ENCODE measurements at places on chromosomes 4 and X.

GRCh38 chr4:88613417-88613875, 21.2 kb downstream of the HERC3 start:
- DNase-seq, result peak; percentile 8

GRCh38 chr4:111228396-111228795, 605.5 kb upstream of the PITX2 start:
- DNase-seq, result no peak

DNA sequence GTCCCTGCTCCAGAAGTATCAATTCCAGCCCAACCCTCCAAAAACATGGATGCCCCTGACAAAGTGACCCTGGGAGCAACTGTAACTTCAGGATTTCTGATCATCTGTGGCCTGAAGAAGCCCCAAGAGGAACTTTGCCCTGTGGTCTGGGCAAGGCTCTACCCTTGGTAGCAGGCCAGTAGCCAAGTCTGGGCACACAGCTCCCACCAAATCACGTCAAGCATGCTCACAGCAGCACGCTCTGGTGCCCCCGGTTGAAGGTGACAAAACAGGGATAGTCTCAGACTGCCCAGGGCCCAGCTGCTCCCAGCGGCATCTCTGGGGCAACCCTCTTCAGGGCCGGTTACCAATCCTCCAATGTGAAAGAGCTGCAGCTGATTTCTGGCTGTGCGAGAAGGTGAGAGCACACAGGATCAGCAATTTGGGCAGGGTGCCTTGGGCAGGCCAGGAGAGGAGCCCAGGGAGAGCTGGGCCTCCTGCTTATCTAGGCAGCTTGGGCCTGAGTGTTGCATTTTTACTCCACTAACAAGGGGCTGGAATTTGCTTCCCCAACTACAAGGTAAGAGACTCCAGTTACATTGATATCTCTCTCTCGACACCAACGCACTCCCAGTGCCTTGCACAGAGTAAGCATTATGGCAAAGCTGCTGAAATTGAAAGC, 418.1 kb downstream of the BCOR start:
- DNase-seq, result no peak

GRCh38 chrX:1242891-1243402, 25.7 kb upstream of the CSF2RA start:
- peak; percentile 37 for DNase-seq

DNA sequence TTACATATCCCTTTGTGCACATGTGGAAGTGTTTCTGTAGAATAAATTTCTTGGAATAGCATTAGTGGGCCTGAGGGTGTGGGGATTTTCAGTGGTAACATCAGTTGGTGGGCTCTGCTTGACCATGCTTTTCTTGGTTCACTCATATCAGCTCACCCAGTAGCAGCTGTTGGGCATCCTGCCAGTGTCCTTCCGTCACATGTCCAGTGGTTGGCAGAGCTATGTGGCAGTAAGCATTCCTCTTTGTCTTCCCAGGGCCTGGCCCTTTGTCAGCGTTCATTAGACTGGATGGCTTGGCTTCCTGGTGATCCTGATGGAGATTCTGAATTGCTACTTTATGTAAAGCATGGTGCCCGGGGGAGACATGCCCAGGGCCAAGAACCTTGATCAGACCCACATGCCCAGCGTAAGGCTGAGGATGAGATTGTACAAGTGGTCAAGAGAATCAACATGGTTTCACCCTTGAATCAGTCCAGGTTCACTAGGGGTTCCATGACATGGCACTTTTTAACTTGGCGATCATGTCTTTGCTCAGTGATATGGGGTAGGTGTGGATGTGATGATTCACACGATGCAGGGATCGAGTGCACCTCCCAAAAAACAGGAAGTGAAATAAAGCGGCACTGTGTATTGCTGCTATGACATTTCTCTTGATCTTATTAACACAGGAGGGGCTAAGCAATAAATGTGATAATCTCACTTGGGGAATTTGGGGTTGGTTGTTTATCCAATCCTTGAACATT, 72.1 kb upstream of the IGFBP7 start:
- DNase-seq, result no peak

DNA sequence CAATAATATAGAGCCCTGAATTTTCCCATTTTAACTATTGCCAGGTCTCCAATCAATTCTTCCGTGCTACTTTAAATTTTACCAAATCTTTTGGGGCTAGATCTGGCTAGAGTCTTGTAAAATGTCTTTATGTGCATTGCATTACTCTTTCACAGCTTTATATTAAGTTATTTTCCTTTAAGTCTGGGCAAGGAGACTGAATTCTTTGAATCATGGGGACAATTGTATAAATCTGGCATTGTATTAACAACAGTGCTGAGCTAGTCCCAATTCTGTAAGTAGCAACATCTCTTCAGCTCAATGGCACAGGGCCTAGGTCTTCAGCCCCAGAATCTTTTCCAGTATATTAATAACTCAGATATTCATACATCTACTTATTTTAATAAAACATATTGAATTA, 1080.4 kb upstream of the INTU start:
- DNase-seq, result no peak

GRCh38 chrX:29652484-29652883, 562.9 kb upstream of the MAGEB2 start:
- DNase-seq, result no peak

- no peak for DNase-seq
Measured at GRCh38 chr4:42271096-42271495, 118.6 kb upstream of the BEND4 start.

- DNase-seq, result no peak
Measured at GRCh38 chrX:15664487-15665444, at the start of gene CLTRN. Gene CLTRN, minus strand, starts transcription at chrX:15664805. Its CDS starts 30 bp downstream, at chrX:15664775.

- DNase-seq, result no peak
Measured at GRCh38 chr4:123546573-123547060, 150.0 kb downstream of the SPRY1 start.

DNA sequence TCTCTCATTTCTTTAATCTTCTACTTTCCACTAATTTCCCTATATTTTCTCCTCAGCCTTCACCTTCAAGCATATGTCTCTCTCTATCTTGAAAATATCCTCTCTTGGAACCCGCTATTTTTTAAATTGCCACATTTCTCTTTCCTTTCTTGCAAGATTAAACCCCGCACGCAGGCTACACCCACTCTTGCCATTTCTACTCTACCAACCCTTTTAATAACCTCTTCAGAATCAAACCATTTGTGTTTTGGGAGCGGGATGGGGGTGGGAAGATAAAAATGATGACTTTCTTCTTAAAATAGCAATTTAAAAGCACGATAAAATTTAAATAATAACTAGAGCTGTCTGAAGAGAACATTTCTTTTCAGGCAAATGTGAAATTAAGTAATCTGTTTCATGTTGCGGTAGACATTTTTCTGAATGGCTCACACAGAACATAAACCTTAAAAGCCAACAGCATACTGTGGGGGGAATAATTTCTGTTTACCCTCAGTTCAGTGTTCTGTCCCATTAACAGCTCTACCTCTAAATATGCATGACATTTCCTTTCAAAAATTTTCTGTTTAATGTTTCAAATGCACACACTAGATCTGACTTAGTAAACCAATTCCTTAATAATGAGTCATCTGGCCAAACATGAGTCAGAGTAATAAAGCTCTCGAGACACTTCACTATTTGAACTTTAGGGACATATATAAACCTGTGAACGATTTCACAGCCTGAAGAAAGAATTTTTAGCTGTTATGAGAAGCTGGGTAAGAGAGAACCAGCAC, 20.5 kb downstream of the ARSJ start:
- no peak for DNase-seq

DNA sequence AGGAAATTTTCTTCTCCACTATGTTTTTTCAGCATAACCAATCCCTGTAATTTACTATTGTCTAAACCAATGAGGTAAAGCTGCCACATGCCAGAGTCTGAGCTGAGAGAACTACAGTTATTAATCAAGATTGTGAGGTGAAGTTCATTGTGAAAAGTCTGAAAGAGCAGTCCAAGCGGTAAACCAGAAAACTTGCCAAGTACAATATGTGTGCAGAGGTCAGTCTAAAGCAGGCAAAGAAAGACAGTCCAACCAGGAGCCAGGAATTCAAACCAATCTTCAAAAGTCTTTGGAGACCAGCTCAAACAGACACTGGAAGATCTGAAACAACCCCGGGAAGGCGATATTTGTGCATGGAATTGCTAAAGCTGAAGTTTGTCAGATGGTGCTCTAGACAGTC, 229.1 kb upstream of the POU3F4 start:
- DNase-seq, result no peak

DNA sequence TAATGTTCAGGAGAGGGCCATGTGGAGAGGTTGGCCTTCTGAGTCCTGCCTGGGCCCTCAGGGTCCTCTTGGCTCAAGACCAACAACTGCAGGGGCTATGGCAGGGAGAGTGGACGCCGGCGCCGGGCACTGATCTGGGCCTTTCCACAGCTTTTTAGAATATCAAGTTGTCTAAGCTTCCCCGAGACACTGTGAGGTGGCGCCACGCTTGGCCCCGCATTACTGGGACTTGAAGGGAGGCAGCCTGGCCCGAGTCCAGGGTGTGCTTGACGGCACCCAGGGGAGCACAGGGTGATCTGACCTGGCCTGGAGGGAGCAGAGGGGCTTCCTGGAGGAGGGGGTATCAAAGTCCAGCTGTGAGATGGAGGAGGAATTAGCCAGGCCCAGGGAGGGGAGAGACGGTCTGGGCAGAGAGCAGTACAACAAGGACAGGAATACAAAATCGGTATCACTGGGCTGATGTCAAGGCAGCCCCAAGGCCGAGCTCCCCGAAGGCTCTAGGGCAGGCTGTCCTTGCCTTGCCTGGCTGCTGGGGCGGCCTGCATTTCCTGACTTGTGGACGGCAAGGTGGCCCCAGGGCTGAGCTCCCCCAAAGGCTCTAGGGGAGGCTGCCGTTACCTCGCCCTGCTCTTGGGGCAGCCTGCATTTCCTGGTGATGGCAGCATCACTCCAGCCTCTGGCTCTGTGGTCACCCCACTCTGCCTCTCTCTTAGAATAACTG, 28.1 kb downstream of the ABLIM2 start:
- DNase-seq, result no peak

- DNase-seq, result no peak
Measured at GRCh38 chrX:153941336-153942252, 2.8 kb downstream of the RENBP start.
